Left lobe of liver (tissue), 2 donors: ENCODE measurements at places on chromosomes 4 and X.

DNA sequence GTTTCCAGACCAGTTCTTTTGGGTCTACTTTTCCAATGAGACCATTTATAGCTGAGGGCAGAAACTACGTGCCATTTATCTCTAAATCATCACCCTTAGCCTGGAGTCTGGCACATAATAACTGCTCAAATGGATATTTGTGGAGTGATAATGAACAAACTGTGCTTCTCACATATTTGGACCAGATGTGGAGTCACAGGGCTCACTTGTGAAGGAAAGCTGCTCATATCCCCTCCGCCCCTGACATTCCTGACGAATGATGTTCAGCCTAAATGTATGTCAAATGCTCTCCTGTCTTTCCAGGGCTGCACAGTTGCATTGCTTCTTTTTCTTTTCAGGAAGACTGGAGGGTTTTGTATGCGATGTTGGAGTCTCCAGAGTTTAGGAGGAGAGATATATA, 110.1 kb downstream of the GBA3 start:
- no peak for DNase-seq

DNA sequence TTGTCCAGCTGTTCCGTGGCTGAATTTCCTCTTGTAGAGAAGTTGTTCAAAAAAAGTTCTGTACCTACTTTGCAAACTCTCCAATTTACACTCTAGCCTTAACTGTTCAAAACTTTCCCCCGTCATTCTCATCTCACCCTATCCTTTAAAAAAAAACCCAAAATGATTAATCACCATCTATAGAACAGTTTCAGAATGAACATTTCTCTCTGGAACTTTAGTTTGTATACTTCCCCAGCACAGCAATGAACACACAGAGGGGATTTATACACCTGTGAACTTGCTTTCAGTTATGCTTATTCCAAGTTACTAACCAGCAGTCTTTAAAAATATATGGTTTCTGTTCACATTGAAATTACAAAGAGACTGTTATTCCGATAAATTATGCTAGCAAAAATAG, 1.2 kb downstream of the GEMIN8 start:
- no peak for DNase-seq

- DNase-seq: no peak
These were observed 101.9 kb downstream of the LNX1 start for GRCh38 chr4:53489279-53489889.

DNA sequence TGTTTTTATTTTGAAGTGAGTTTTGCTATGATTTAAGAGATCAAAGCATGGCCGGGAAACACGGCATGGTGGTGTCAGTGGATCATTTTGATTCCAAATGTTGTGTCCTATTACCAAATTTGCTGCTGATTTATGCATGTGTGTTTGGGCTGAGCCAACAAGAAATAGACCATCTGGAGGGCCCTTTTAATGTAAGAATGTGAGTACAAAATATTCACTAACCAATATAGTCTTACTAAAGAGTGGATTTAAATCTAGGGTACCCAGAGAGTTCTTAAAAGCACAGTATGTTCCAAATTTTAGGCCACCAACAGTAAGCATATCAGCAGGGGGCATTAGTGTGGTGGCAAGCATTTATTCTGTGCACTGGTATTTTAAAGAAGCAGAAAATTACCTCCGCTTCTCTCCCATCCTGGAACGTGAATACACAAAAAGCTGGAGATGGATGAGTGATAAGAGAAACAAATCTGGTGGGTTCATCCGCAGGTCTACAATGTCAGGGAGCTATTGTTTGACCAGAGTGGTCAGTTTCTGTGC, 444.4 kb upstream of the IGFBP7 start:
- no peak for DNase-seq

DNA sequence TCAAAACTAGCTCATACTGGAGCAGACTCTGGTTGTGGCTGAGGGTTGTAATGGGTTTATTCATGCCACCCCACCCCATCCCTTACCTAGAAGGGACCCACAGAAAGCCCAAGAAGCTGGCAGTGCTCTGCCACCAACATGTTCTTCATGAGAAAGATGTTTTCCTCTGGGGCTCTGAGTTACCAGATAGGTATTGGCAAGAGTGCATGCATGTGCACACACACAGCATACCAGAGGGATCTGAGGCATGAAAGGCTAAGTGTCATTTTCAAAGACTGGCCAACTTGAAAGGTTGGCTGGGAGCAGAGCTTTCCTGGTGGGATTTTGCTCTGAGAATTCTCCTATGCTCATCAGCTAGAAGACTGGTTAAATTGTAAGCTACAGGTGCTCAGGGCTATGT, 65.2 kb downstream of the PHOX2B start:
- no peak for DNase-seq

DNA sequence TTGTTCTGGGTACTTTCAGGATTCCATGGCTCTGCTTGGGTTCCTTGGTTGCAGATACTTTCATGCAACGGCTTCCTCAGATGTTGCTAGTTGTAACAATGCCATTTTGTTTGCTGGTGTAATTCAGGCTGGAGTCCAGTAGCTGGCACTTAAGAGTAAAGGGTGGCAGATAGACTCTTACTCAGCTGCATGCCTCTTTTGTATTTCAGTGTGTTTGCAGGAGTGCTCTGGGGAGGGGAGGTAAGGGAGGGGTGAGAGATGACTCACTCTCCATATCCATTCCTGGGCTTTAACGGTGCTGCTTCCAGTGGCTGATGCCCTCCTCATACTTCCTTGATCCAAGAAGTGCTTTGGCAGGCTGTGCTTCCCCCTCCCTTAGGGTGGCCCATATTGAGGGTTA, 155.2 kb downstream of the ZNF330 start:
- DNase-seq: no peak

DNA sequence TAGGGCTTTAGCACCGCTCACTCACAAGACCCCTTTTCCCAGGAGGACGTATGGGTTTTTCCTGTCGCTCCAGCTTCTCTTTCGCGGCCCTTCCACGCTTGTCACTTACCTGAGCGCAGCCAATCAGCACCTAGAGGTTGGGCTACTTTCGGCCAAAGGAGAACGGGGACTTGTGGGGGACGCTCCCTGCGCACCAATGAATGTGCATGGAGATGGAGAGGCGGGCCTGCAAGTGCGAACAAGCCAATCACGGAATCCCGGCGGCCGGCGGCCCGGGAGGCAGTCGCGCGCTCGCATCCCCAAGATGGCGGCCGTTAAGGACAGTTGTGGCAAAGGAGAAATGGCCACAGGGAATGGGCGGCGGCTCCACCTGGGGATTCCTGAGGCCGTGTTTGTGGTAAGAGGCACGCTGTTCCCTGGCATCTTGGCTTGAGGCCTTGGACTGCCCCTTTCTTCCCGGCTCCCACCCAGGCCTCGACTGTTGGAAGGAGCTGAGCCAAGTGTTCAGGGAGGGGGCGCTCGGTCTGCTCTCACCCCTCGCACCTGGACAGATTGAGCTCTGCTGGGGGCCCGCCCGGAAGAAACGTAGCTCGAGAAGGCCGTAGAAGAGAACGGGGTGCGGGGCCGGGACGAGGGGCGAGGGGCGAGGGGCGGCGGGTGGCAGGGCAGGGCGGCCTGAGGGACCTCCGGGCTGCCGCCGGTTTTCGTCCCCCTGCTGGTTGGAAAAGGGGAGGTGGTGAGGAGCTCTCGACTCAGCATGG, at the start of gene VBP1:
TSS of gene VBP1 (plus strand) at position 282 of the 761 bp plus-strand sequence. CDS start at position 305, 23 bp downstream.
- DNase-seq: peak; percentile 89

- DNase-seq: no peak
These were observed 12.2 kb upstream of the MTMR1 start for GRCh38 chrX:150680974-150681373.

- DNase-seq: no peak
These were observed 16.5 kb upstream of the SLC25A43 start for GRCh38 chrX:119382606-119383005.

GRCh38 chr4:129117705-129118104, 21.8 kb downstream of the C4orf33 start:
- no peak for DNase-seq

DNA sequence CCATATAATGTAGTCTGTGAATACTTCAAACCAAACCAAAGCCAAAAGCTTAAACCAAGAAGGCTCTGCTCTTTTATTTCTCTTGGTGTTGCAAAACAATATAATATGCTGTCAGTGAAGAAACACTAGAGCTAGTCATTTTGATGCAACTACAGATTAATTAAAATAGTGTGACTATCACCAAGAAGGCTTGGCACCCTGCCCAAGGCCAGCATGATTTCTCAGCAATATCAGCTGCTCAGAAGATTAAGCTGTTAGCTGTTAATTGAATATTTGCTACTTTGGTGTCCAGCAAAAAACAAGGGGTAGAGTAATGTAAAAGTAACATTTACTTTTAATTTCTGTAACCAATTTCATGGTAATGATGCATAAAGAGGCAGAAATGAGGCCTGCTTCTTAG, 104.9 kb upstream of the PRPS2 start:
- no peak for DNase-seq

DNA sequence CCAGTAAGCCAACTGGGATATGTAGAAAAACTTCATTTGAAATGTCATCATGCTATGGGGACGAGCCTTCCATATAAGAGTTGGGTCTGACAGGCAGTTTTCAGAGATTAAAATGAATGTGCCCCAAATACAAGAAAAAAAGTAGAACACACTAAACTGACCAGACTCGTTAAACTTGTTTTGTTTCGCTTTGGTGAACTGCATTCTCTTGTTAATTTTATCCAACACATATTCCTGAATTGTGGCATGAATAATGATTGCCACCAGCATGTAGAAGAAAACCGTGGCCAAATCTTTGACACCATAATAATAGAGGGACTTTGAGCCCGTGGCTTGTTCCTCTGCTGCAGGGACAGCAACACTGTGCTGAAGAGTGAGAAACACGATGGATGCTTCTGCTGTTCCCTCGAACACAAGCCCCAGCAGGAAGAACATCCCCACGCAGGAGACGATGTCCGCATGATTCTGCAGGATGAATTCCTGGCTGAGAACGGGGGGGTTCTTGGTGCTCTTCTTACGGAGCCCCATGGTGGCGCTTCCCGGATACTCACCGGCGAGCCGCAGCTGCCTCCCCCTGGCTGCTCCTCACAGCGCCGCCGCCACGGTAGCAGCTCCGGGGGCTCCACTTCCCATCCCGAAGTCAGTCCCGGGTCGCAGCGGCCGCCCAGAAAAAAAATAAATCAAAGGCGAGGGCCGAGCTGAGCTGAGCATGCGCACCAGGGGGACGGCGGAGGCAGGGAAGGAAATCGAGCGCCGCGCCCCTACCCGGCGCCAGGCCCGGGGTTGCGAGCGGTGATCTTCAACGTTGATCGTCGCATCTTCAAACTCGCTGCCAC, at the start of gene TRAM1L1:
TSS of gene TRAM1L1 (minus strand) at position 711 of the 836 bp plus-strand sequence. CDS start at position 528, 183 bp downstream.
- DNase-seq: no peak

DNA sequence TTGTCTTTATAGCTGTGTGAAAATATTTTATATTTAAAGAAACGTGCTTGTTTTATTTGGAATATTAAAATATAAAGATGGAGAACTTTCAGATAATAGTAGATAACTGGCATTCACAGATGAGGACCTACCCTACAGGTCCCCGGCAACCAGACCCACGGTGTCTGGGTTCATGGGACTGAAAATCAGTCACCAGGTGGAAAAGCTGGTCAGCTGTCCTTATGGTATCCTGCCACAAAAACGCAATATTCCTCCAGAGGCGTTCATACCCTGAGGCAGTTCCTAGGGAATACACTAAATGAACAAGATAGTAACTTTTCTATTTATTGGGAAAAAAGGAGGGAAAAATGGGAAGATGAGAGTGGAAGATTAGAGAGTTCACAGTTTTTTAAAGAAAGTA, 1.2 kb downstream of the TLR6 start:
- no peak for DNase-seq

- DNase-seq: no peak
These were observed 304.2 kb downstream of the TENM3 start for GRCh38 chr4:182547435-182547834.

GRCh38 chrX:11787564-11787963, 29.5 kb downstream of the MSL3 start:
- no peak for DNase-seq

GRCh38 chrX:16750136-16750535, 30.7 kb downstream of the SYAP1 start:
- no peak for DNase-seq

- no peak for DNase-seq
These were observed 11.8 kb downstream of the UGT2B15 start for GRCh38 chr4:68658672-68659071.

DNA sequence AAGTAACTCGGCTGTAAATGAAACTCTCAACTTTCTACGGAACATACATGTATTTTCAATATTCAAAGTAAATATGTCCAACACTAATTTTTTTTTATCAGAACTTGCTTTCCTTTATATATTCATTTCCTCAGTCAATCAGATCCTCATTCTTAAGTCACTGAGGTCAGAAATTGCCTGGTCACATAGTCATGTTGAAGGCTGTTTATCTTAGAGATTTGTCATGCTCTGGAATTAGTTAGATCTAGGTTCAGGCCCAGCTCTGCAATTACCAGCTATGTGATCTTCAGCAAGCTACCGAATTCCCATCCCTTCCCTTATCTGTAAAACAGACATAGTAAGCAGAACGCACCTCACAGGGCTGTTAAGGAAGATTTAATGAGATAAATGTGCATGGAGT, 228.8 kb downstream of the SPCS3 start:
- no peak for DNase-seq

- peak; percentile 47 for DNase-seq
These were observed 14.7 kb upstream of the PDE6B start for GRCh38 chr4:610411-611261.

DNA sequence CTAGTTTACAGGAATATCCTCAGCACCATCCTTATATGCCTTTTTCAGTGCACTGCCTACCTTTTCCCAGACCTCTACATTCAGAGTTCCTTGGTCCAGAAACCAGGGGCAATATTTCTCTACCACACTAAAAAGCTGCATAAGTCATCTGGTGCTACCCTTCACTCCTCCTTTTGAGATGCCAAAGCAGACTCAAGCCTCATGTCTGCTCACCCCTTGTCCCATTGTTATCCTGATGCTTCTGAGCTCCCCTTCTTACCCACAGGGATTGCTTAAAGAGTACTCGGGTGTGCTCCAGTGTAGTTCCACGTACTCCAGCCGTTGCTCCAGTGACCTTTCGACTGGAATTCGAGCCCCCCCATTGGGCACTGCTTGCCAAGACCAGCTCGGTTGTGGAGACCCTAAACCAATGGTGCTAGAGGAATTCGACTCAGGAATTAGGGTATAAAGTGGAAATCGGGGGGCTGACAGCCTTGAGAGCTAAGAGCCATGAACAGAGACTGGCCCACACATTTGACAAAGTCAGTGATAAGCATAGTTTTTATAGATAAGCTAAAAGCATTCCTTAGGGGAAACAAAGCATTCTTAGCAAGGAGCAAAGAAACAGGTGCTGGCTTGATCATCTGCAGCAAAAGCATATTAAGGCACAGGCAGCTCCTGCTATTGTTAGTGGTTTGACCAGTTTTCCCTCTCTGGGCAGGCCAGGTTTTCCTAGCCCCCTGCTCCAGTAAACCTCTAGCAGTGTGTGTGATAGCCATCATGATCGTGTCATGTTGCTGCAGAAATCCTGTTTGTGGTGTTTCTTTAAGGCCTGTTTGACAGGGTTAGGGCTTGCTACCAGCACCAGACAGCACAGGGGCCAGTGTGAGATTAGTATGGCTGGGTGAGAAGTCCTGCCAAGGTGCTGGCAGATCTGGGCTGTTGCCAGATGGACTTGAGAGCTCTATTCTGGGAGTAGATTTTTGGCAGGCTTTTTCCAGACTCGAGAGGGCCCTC, 57.5 kb upstream of the WDR1 start:
- DNase-seq: peak; percentile 87

- DNase-seq: no peak
These were observed 103.4 kb downstream of the QRFPR start for GRCh38 chr4:121277194-121278105.
